ENCODE measurements at places on chromosomes 5 and 9.

- no peak for DNase-seq
Observed at GRCh38 chr9:95506428-95506677, 10.4 kb downstream of the PTCH1 start.

- DNase-seq: no peak
Observed at GRCh38 chr5:6556089-6556801, 76.6 kb downstream of the NSUN2 start.

DNA sequence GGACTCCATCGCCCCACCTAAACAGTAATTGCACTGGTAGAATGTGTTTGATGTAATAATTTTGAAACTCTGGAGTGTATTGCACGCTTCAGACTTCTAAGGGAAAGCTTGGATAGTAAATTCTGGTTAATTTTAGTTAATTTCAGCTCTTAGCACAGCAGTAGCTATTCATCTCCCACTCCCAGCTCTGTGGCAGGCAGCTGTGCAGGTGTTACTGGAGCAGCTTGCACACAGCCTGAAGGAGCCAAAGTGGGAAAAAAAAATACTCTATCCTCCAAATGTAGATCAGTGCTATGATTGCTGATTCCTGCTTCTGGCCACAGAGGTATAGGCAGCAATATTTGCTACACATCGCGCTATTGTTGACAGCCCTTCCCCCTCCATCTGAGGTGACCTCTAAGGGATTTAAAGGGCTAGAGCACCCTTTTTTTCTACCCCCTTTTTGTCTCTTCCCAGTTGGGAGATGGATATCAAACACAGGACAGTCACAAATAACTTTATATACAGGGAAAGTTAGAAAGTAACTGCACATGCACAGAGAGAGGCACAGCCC, 97.4 kb downstream of the KCTD16 start:
- no peak for DNase-seq

- DNase-seq: no peak
Observed at GRCh38 chr5:6554812-6555211, 78.0 kb downstream of the NSUN2 start.

- DNase-seq: no peak
Observed at GRCh38 chr9:133161547-133161950, 2.2 kb downstream of the GBGT1 start.

DNA sequence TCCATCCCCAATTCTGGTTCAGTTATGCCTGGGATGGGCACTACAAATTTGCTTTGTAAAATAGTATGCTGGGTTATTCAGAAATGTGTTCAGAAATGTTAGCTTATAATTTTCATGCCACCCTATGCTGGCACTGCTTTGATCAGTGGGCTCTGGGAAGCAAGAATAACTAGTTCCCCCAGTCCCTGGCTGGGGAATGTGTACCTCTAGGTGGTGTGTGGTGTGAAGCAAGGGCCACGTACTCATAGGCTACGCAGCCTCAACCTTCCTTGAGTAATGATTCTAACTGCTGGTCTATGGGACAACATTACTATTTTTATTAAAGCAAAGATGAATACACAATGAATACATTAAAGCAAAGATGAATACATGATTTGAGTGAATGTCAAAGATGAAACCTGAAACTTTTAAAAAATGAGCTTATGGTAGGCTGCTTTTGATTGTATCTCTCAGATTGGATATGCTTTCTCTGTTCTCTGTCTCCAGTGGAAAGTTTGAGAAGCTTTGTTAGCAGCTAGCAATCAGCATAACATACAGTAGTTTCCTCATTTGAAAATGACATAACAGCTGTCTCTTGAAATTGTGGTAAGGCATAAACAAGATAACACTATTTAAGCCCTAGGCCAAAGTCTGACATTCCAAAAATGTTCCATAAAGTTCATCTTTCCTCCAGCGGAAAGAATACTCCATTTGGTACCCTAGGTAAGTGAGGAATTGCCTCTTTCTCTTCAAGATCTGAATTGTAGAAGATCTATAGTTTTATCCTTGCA, 174.7 kb upstream of the NFIB start:
- DNase-seq: no peak

DNA sequence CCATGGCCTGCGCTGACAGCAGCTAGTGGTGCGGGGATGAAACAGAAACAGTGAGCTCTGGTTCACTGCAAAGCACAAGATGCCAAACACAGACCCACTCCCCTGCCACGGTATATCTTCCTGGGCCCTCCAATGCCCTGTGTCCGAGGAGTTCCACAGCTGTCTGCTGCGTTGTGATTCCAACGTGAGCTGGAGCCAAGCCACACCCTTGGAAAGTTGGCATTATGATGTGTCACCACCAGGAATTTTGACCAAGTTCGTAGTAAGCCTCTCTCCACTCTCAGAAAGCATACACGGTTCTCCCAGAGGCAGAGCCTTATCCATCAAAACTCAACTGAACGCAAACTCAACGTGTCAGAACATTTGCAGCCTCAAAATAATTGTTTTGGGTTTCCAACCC, 55.6 kb downstream of the MACROH2A1 start:
- DNase-seq: no peak

DNA sequence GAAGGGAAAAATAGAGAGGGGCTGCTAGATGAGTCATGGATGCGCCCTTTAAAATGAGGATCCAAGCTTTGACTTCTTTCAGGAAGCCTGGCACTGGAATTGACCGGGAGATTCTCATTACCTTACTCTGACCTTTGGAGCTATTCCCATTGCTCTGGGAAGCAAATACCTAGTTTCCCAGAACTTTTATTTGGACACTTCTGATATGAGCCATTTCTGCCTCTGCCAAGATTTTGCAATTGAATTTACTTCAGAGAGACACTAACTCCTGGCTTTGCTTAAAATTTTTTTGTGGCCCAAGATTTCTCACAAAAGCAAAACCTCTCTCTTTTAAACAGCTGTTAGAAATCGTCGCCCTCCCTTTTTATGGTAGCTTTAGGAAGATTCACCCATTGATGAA, 15.7 kb upstream of the AGXT2 start:
- no peak for DNase-seq

GRCh38 chr9:32881948-32882347, 98.6 kb downstream of the TMEM215 start:
- DNase-seq: no peak

DNA sequence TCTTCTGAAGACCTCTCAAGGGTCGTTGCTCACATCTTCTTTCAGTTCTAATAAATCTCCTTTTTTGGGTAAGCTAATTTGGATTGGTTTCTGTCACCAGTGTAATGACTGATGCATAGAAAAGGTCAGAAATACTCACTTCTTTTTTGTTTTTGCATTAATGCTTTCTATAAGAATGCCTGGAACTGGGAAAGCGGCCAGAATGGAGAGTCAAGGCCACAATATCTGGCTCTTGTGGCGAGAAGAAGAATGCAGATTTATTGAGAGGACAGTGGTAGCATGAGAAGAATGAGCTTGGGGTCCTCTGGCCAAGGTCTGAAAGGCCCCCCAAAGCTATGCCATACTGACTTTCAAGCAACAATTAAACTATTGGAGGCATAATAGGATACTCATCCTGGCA, 88.0 kb upstream of the SLC12A2 start:
- DNase-seq: no peak

- no peak for DNase-seq
Observed at GRCh38 chr5:133924221-133924920, 44.1 kb downstream of the C5orf15 start.

- no peak for DNase-seq
Observed at GRCh38 chr9:125505988-125506438, 201.0 kb downstream of the MAPKAP1 start.

- DNase-seq: no peak
Observed at GRCh38 chr9:79917421-79917820, 345.7 kb downstream of the TLE4 start.

- no peak for DNase-seq
Observed at GRCh38 chr9:111992523-111992922, 95.9 kb downstream of the UGCG start.

DNA sequence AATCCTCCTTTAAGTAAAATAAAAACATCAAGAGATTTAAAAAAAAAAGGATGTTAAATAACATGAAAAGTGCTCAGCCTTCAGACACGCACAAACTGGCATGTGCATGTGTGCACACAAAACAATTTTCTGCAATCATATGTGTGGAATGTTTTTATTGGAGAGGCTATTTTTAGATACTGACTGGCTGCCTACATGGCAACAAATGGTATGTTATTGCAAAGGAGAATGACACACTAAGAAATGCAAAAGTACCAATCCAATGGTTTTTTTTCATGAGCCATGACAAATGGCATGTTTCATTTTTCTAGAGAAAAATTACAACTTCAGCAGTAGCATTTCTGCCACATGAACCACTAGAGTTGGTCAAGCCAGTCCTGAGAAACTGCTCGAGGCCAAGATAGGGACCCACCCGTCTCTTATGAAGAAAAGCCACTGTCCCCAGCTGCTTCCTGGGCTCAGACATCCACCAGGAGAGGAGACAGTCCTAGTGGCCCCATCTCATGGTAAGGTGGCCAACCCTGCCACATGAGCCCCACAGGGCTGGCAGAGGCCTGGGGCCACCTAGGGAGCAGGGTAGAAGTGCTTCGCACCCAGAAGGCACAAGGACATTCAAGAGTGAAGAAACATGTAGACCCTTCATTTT, 116.4 kb downstream of the MYO10 start:
- no peak for DNase-seq

- DNase-seq: no peak
Observed at GRCh38 chr5:126070481-126070880, 352.7 kb upstream of the GRAMD2B start.

All from WTC11 (cell line).